Endodermal cell (in vitro differentiated cells): ENCODE measurements at places on chromosomes 1 and 21. TPM values are rescaled to one million over a fixed set of nuclear protein-coding genes. Genes with fewer than 3 reads are reported as not detected.

The CACNA1S gene
- total RNA-seq: 0.09 and 0.13 TPM in 2 replicates

The TIE1 gene
- 0.70 and 0.99 TPM in 2 replicates for total RNA-seq

The PLA2G5 gene
- not detected in 3 replicates for total RNA-seq

The NENF gene
- 25.0 and 27.0 TPM in 2 replicates for total RNA-seq

The SLC25A34 gene
- 2.5 and 3.5 TPM in 2 replicates for total RNA-seq

The LCA5L gene
- 3.5 and 3.6 TPM in 2 replicates for total RNA-seq

The CRP gene
- total RNA-seq: not detected in 2 replicates

The MR1 gene
- total RNA-seq: 0.22 and 0.27 TPM in 2 replicates

The ELAVL4 gene
- total RNA-seq: 10.3 to 10.9 TPM (median 10.8 TPM) in 3 replicates

The HCRTR1 gene
- not detected in 2 replicates for total RNA-seq

The RXFP4 gene
- total RNA-seq: not detected in 3 replicates
